ENCODE measurements at places on chromosomes 1 and 21. TPM values are rescaled to one million over a fixed set of nuclear protein-coding genes. Genes with fewer than 3 reads are reported as not detected.

DNA sequence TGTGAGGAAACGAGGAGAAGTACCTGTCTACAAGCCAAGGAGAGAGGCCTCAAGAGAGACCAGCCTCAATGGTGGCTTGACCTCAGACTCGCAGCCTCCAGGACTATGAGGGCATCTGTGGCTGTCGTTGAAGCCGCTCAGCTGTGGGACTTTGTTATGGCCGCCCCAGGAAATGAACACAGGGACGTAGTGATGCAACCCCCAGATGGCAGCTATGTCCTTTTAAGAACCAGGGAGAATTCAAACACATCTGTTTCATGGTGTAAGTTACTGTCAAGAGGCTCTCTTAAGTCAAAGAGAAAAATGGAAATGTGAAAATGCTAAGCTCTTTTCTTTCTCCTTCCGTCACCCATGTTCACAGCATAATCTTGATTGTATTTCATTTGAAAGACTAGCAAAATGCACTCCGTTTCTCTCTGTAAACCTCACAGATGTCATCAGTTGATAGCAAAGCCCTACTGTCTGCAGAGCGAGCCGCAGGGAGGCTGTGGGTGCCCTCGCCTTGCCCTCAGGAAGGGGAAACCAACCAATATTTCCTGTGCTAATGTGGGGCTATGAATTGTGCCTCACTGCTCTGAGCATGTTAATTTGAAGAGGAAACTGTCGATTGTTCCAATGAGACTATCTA, 21.3 kb downstream of the UBASH3A start:
- peak; percentile 65 for DNase-seq

DNA sequence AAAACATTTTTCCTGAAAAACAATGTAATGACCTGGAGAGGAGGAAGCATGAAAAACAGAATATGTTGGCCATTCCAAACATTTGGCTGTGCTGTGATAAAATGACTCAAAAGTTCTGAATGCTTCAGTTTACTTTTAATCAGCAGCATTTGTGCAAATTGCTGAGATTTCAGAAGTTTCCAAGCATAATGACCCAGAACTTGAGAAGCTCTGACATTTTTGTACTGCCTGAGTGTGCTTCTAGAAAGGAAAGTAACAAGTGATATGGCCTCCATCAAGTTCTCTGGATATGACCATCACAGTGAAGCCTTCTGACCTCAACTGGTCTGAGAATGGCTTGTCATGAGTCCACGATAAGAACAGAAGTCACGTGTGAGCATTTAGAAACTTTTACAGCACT, 283.4 kb upstream of the ZRANB2 start:
- no peak for DNase-seq

CLIC6 gene
- under 0.01 TPM for total RNA-seq

- DNase-seq, result no peak
Observed at GRCh38 chr21:41130883-41131282, 37.1 kb upstream of the BACE2 start.

GRCh38 chr1:51714374-51715019, 97.6 kb downstream of the OSBPL9 start:
- no peak for DNase-seq

MYOG gene
- total RNA-seq, result not detected

PEAR1 gene
- total RNA-seq, result 12.7 TPM

DNA sequence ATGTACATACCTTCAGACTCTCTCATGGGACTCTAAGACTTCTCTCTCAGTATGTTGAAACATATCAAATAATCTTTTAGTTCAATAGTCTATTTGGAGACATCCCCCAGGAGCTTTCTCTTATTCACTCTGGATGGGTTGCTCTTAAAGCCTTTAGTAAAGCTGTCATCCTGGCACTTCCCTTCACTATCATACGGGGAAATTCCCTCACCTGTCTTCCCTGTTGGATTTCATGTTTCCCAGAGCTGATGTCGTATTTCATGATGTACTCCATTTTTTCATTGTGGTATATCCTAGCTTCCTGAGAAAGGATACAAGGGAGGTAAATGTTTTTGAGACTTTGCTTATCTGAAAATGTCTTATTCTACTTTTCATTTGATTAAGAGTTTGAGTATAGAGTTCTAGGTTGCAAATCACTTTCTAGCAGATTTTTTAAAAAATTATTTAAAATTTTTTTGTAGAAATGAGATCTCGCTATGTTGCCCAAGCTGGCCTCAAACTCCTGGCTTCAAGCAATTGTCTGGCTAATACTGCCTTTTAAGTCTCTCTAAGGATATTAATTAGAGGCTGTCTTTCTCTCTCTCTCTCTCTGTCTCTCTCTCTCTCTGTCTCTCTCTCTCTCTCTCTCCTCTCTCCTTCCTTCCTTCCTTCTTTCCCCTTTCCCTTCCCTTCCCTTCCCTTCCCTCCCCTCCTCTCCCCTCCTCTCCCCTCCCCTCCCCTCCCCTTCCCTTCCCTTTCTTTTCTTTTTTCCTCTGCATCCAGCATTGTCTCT, 17.0 kb upstream of the MACF1 start:
- no peak for DNase-seq

TPTE gene
- not detected for total RNA-seq

DNA sequence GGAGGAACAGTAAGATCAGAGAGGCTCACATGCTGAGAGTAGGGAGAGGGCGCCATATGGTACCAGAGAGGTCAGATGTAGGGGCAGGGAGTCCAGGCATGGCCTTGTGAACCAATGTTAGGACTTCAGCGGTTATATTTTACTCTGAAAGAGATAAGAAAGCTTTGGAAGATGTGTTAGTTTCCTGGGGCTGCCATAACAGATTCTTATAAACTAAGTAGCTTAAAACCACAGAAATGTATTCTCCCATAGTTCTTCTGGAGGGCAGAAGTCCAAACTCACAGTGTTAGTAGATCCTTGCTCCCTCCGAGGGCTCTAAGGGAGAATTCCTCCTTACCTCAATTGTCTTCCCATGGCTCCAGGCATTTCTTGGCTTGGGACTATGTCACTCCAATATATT, 502.5 kb upstream of the ADGRL2 start:
- no peak for DNase-seq

KIF14 gene
- total RNA-seq, result 0.54 TPM

EVA1C gene
- 8.3 TPM for total RNA-seq

LCK gene
- total RNA-seq, result 3.5 TPM

DNA sequence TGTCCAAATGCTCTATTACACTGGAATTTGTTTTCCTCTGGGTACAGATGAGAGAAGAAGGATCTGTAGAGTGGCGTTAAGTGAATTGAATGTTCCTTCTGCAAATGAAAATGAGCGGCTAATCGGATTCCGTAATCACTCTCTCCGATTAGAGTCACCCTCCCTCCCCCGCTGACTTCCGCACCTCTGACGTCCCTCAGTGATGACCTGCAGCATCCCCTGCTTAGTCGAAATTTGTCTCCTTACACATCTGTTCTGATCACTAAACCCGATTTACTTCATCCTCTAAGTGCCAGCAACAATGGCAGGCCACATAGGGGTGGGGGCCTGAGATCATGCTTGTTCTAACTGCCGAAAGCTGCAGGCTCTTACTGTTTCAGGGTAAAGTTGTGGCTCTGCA, 378.7 kb downstream of the SEC16B start:
- DNase-seq, result no peak

DNA sequence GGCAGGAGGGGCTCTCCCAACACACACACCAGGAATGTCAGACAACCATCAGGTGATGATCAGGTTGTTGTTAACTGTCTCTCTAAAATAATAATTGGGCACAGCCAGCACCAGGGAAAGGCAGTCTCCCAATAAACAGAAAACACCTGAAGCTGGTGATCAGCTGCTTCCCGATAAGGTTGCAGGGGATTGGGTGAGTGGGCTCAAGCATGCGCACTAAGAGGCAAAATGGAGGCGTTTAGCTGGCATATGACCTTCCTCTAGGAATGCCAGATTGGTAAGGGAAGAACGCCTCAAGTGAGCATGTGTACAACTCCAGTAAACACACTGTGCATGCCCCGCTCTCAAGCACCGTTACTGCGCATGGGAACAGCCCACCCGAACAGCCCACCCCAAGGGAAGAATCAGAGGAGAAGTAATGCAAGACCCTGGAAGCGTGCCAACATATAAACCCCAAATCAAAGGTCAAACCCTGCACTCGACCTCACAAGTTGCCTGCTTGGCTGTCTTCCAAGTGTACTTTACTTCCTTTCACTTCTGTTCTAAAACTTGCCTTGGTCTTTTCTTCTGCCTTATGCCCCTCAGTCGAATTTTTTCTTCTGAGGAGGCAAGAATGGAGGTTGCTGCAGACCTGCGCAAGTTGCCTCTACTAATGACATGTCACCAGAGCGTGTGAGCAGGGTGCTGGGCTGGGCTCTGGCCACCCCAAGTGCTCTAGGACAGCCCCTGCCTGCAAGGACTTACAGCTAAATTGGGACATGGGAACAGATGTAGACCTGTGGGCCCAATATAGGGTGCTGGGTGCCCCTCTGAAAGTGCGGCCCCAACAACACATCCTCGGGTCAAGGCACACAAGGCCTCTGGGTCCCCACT, 200.8 kb downstream of the RHOU start:
- no peak for DNase-seq

DNA sequence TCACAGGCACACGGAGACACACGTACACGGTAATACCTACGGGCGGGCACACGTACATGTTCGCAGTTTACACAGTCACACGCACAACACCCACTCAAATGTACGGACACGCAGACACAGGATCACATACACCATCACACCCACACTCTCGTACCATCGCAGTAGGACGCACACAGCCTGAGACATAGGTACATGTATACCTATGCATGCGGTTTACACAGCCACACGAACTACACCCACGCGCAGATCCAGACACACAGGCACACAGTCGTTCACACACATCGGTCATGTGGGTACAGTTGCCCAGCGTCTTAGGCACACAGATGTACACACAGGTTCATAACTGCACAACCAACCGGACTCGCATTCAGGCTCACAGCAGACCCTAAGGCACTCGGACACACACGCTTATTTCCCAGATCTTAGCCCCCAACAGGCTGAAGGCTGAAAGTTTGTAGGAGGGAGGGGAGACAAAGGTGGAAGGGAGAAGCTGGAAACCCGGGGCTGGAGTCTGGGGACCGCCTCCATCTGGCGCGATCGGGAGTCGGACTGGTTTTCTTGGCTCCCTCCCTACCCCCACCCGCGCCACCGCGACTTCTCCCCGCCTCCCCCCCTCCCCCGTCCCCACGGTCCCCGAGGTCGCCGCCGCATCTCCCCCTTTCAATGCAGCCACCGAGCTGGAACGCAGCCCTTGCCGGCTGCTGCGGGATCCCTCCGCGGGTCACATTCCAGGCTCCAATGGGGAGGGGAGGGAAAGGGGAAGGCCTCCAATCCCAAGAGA, 51.9 kb upstream of the SYNC start:
- no peak for DNase-seq

GRCh38 chr1:19872190-19872589, 10.0 kb upstream of the OTUD3 start:
- no peak for DNase-seq

- DNase-seq, result no peak
Observed at GRCh38 chr1:183416850-183417771, 1.1 kb downstream of the NMNAT2 start.

DNA sequence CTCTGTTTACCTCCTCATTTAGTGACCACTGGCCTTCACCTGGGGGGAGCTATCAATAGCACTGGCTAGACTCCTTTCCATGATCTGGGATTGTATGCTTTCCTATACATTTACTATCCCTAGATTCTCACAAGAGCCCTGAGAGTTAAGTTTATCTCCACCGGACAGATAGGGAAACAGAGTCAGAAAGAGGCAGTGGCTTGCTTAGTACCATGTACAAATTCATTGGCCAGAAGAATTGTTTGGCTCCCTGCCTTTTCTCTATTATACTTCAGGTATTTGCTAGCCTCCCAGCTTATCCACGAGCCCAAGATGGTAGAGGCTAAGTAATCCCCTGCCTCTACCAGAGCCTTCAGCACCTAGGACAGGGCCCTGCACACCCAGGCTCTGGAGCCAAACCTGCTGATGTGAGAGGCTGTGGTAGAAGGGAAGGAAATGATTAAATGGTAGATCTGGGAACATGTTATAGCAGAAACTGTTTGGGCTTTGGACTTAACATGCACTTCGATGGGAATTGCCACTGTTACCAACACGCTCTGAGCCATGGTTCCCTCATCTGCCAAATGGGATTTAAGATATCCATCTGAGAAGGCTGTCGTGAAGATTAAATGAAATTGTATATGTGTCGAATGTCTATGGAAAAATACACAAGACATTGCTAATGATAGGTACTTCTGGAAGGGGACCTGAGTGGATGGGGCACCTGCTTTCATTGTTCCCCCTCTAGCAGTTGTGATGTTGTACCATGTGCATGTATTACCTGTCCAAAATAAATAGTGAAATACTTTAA, 3.1 kb upstream of the BLACAT1 start:
- DNase-seq, result no peak

DNM3 gene
- 4.0 TPM for total RNA-seq

DNA sequence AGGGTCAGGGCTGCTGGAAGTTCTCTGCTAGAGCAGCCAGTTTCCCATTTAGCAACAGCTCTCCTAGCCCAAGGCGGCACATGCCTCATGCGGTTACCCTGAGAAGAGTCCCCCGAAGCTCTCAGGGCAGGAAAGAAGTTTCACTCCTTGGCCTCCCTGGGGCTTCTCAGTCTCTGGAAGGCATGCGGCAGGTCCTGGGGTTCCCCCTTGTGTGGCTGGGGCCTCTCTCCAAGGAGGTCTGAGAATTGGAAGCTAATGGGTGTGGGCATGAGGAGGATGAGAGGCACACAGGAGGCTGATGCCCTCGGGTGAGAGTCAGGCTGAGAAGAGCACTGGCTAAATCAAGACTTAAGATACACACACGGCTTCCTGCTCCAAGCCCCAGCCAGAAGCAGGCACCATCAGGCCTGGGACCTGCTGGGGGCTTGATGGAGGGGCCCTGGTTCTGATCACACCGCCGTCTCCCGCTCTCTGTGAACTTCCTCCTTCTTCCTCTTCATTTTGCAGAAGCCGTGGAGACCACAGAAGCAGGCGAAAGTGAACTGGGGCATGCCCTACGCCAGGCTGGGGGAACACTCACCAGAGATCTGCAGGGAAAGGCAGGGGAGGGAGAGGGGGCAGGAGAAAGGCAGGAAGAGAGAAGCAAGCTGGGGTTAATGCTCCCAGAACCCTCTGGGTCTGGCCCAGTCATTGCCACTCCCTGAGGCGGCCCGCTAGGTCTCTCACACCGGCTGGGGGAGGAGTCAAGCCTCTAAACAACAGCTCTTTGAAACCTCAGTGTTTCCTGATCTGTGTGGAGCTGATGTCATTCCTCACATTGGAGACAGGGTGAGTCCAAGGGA, 15.1 kb downstream of the BLACAT1 start:
- DNase-seq, result peak; percentile 62

HES2 gene
- under 0.01 TPM for total RNA-seq

SPRR2A gene
- not detected for total RNA-seq

PROK1 gene
- under 0.01 TPM for total RNA-seq

- DNase-seq, result no peak
Observed at GRCh38 chr1:183604038-183604808, 14.0 kb upstream of the NCF2 start.

AIRE gene
- 0.27 TPM for total RNA-seq

Measured in hematopoietic multipotent progenitor cell (in vitro differentiated cells).